Caco-2 (cell line): ENCODE measurements at places on chromosomes 11 and 22.

- DNase-seq, result no peak
These were observed 26.6 kb downstream of the TIMP3 start for GRCh38 chr22:32828150-32828549.

- no peak for DNase-seq
These were observed 6.7 kb downstream of the SCARF2 start for GRCh38 chr22:20430720-20431510.

GRCh38 chr11:16434036-16434435, 77.7 kb upstream of the SOX6 start:
- no peak for DNase-seq

DNA sequence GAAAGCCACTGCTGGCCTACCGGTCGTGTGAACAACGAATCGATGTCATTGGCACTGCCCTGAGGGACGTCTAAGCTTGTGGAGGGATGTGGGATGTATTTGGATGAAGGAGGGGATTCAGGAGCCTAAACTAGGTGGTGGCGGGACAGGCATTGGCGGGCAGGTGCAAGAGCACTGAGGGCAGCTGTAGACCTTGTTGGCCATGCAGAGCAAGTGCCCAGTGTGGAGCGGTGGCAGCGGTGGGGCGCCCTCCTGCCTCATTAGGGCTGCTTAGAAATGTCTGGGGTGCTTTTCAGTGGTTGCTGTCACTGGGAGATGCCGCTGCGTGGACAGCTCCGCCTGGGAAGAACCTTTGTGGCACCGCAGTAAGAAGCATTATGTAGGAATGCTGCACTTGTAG, 220.2 kb downstream of the TBC1D22A start:
- no peak for DNase-seq

- DNase-seq, result no peak
These were observed 13.1 kb downstream of the RCN1 start for GRCh38 chr11:32103941-32104340.

GRCh38 chr22:48808038-48808960, 1019.4 kb downstream of the BRD1 start:
- DNase-seq, result no peak

DNA sequence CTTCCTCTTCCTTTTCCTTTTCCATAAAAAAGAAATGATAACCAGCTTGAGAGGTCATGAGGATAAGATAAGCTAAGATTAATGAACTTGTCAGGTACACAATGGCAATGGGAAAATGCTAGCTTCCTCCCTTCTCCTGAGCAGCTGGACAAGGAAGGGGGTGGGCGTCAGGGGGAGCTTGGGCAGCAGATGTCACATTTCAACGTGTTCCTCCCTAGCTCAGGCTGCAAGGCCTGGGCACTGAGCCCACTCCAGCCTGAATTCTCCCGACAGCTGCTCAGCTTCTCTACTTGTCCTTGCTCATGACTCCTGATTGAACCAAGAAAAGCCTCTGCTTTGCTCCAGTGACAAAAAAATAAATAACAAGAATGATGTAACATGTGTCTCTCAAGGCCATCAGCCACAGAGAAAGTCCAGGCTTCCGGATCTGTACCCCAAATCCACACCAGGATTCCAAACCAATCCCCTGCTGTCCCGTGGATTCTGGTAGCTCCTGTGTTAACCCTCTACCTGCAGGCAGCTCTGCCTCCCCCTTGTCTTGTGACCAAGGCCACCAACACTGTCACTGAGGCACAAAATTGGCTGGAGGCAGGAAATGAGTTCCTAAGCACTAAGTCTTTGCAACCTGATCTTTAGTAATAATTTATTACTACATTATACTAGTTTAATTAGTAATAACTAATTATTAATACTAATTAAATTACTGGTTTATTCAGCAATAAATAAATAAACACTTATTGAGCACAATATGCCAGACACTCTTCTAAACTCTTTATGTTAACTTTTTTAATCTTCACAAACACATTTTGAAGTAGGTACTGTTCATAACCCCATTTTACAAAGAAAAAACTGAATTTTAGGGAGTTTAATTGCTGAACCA, 146.5 kb downstream of the CCDC34 start:
- DNase-seq, result no peak

DNA sequence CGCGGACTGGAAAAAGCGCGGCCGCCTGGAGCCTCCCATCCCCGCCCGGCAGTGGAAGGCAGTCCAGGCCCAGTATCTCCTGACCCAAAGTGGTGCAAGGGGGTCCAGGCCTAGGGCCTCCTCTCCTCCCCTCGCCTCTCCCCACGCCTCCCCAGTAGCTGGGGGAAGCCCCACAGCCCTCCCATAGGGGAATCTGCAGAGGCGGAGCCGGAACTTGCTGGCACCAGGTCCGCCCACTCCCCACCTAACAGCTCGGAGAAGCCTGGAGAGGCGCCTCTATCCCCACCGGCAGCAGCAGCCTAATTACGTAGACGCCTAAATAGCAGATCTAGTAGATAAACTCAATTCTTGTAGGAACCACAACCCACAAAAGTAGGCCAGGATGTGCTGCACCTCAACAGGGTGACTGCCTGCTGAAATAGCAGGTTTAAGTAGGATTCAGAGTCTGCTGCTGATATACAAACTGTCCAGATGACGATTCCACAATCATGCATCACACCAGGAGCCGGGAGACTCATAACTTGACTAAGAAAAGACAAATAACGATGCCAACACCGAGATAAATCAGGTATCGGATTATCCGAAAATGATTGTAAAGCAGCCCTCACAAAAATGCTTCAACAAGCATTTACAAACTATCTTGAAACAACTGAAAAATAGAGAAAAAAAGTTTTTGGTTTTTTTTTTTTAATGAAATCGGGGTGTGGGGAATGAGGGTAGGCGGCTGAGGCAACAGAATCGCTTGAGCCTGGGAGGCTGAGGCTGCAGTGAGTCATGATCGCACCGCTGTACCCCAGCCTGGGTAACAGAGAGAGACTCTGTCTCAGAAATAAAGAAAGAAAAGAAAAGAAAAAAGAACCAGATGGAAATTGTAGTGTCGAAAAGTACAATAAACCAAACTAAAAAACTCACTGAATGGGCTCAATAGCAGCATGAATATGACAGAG, 11.4 kb upstream of the BRD1 start:
- DNase-seq, result no peak

DNA sequence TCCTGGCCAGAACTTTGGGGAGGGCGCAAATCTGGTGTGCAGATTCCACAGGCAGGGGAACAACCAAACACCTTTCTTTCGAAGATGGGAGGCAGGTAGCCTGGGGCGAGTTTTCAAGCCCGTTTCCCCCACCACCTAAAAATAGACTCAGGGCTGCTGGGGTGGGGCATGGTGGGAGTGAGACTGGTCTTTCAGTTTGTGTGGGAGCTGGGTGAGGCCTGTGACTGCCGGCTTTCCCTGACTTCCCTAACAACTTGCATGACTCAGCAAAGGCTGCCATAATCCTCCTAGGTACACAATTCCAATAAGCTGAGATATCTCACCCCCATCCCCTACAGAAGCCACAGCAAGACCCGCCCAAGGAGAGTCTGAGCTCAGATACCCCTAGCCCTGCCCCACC, 4.3 kb upstream of the OR5B12 start:
- no peak for DNase-seq
